ENCODE measurements at places on chromosomes 12 and 14.

DNA sequence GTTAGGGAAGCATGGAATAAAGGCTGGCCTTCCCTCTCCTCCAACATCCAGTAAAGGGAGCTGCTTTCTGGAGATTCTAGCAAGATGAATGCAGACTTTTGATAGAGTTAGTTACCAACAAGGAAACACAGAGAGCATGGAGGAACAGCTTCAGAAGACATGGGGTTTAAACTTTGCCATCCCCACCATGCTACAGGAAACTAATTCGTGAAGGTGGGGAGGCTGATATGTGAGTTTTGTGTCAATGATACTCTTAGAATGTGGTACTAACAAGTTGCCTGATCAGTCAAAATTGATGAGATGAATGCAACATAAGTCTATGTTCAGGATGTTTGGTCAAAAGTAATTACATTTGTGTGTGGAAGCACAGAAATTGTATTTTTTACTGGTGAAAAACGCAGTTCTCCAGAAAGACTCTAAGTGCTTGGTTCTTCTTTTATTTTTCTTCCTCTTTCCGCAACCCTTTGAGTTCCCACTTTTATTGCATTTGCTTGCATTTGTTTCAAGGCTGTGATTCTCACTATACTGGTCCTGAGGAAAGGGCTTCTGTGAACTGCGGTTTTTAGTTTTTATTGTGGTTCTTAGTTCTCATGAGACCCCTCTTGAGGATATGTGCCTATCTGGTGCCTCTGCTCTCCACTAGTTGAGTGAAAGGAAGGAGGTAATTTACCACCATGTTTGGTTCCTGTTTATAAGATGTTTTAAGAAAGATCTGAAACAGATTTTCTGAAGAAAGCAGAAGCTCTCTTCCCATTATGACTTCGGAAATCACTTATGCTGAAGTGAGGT lies at the start of gene CLEC4A:
CLEC4A (plus strand) TSS at position 494 of the 789 bp plus-strand sequence; CDS start at position 756, 262 bp downstream.
- DNase-seq, result no peak

DNA sequence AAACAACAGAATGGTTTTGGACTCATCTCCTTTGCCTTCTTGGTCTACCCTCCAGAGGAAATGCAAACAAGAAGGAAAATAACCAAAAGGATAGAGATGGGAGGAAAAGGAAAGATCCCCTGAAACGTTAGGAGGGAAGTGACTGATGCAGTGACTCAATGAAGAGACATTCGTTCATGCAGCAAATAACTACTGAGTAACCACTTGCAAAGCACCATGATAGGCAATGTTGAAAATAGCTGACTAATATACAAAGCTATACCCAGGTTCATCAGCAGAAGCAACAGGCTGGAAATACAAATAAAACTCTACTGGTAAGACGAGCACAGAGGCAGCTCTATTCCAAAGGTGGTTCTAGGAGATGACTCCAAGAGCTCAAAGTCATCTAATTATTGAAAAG lies 41.8 kb downstream of the R3HDM2 start:
- no peak for DNase-seq

DNA sequence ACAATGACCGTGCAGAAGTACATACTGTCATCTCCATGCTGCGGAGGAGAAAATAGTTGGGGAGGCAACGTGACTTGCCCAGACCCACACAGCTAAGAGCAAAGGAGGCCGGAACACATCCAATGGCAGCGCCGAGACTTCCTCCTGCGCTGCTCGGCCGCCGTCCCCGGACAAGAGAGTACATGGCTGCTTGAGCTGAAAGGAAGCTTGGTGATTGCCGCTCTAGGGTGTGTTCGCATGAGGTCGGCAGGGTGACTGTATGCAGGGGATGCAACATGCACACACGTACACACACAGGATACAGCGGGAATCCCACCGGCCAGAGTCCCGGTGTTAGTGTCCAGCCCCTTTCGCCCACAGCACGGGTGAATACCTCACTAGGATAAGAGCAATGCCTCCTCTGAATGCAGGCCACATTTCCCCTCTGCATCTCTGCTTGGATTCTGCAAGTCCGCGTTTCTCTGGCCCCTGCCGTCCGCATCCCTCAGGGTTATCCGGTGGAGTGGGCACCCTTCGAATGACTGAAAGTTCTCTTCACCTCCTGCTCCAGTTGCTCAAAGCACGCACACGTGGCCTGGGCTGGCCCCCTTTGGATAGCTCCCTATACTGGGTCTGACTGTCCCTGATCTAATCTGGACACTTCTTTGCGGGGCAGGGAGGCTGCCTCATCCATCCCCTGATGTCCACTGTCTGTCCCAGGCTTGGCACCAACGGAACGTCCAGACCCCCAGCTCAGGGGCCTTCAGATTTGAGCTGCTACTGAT lies 78.8 kb downstream of the GSC start:
- DNase-seq, result no peak

- DNase-seq, result peak; percentile 11
These were observed 227.7 kb upstream of the CRY1 start for GRCh38 chr12:107320929-107321631.

DNA sequence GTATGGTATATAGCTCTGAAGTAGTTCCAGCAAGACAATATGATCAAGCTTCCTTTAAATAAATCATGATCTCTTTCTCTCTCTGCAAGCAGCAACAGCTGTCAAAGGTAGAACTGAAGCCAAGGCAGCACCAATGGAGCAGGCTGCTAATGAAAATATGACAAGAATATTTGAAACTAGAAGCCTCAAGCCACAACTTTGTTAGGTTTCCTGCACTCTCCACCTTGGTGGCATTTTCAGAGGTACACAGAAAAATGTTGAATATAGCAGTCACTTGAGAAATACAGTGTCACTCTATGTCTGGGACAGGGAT lies 43.8 kb upstream of the PSMA6 start:
- no peak for DNase-seq

GRCh38 chr12:6542209-6543009 lies 8.1 kb downstream of the GAPDH start:
- no peak for DNase-seq

DNA sequence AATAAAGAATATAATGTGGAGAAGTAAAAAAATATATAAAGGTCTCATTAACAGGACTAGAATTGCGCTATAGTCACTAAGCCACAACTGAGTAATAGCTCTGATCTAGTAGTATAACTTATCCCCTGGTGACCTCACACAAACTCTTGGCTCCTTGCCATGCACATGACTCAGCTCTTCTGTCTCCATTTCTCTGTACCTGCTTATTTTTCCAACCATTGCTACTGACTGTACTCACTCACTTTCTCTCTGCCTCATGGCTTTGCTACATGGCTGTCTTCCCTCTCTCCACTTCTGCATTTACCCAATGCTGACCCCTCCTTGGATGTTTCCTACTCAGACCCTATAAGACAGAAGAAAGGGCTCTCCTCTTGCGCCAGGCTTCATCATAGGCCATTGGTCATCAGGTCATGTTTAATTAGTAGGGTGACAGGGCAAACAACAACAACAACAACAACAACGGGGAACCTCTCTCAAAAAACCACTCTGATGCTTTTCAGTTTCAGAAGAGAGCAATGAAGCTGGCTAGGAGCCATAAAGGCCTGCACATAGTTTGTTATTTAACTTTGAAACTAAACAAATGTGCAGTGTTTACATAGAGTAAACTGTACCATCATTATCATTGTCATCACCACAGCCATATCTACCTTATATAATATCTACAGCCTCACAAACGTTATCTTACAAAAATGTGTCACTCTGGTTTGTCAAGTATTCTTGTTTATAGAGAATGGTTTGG lies 25.6 kb upstream of the KRAS start:
- DNase-seq, result peak; percentile 82

DNA sequence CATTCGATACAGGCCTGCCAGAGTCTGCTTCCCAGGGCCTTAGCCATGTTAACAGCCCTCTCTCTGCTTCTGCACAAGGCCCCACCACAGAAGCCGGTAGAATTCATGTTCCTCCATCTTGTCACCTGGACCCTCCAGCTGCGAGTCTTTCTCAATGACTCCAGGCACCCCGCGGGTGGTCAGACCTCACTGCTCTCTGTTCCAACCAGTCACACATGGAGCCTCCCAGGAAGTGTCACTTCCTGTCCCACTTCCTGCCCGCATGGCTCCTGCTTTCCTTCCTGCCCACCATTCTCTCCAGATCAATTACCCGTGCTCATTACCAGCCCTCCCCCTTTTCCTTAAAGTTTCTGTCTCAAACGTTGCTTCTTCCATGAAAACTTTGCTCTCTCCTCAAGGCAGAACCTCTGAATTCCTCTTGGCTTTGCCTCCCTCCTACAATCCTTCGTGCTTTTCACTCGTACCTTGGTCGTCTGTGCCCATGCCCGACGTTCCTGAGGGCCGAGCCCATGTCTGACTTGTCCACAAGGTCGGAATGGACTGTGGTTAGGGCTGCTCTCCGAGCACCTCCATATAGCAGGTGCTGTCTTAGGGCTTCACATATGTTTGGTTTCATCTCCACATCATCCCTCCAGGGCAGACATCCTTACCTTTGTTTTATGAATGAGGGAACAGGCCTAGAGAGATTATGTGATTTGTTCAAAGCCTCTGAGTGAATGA lies 172.1 kb downstream of the TSPAN9 start:
- DNase-seq, result no peak

DNA sequence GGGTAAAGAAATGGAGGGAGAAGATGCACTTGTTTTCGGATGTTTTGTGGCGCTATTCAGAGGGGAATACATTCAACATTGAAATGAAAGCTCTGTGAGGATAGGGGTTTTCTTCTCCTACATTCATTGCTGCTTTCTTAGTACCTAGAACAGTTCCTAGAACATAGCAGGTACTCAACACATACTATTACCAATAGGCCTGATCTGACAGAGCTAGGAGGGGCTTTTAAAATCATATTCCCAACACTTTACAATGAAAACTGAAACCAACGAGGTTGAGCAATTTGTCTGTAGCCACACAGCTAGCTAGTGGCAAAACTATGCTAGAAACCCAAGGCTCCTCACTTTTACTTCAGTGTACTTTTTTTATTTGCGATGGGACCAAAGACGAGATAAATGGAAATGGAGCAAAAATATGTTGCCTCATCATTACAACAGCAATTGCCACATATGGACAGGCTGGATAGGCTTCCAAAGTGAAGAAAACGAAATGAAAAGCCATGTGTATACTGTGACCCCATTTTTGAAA lies 23.1 kb upstream of the IL22 start:
- no peak for DNase-seq

- no peak for DNase-seq
These were observed 8.0 kb downstream of the ETV6 start for GRCh38 chr12:11657511-11657910.

- DNase-seq, result peak; percentile 27
These were observed 295.7 kb upstream of the PRKD1 start for GRCh38 chr14:30223385-30223785.

- DNase-seq, result no peak
These were observed 65.4 kb downstream of the PHETA1 start for GRCh38 chr12:111303531-111303930.

DNA sequence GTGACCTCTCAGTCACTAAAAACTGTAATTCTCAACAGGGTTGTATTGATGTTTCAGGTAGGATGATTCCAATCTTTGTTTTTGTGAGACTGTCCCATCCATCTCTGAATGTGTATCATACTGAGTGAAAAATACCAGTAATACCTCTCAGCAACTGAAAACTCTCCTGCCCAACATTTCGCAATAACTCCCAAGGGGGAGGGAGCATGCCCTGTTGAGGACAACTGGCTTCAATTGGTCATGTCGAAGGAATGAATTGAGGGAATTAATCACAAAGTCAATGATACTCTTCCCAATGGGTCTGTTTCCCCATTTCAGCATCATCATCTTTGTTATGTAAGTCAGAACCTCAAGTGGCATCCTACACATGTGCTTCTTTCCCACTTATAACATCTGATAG lies 102.4 kb upstream of the E2F7 start:
- no peak for DNase-seq

DNA sequence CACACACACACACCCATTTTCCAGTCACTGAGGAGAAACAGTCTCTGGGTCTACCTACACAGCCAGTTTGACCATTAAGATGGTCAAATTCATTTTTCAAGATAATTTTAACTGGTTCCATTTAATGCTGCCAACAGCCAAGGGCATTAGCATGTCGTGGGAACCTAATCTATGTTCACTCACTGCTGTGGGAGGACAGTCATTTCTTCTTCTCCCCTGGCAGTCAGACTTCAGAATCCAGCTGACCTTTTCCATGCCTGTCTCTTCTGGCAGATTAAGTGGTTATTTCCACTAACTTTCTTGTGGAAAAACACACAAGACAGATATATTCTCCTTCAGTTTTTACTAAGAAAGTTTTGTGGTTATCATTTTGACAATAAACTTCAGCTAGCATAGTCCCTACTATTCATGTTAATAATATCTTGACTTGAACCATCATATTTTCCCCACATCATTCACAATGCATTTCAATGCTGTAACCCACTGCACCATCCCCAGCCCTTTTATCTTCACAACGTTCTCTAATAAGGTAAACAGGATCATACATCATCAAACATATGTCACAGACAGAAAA lies 82.2 kb downstream of the DAD1 start:
- DNase-seq, result no peak

DNA sequence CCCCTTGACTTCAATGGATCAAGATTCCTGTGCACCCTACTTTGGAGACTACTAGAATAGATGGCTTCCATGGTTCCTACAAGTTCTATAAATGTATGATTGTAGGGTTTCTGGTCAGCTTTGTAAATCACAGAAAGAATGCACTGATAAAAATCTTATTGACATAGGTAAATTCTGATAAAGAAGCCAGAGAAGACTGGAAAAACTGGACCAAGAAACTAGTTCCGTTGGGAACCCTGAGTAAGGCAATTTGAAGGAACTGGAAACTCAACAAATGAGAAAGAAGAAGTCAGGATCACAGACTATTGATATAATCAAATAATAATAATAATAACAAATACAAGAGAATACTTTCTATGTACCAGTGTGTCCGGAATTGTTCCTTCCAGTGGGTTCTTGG lies 15.4 kb upstream of the MGST1 start:
- no peak for DNase-seq

- no peak for DNase-seq
These were observed 122.2 kb upstream of the CCDC175 start for GRCh38 chr14:59698793-59699192.

DNA sequence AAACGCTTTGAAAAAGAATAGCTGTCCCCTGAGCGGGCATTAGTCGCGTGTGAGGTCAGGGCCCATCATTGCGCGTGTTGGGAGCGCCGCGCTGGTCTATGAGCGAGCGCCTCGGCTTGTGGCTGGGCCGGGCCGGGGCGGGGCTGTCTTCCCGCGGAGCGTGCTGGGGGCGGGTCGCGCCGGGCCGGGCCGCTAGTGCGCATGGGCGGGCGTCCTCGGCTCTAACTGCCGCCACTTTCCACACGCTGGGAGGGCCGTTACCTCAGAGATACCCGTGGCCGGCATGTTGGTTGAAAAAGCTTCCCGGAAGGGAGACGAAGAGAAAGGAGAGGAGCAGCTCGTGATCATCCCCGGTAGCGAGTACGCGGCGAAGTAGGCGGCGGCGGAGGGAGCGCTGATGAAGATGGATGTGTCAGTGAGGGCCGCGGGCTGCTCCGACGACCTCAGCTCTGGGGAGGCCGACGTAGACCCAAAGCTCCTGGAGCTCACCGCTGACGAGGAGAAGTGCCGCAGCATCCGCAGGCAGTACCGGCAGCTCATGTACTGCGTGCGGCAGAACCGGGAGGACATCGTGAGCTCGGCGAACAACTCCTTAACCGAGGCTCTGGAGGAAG lies at the start of gene EID3:
EID3 (plus strand) TSS at position 202 of the 614 bp plus-strand sequence; CDS start at position 398, 196 bp downstream.
- DNase-seq, result no peak

- peak; percentile 26 for DNase-seq
These were observed 67.3 kb upstream of the VRK1 start for GRCh38 chr14:96729889-96730288.
